ENCODE measurements at places on chromosomes 4 and X.

DNA sequence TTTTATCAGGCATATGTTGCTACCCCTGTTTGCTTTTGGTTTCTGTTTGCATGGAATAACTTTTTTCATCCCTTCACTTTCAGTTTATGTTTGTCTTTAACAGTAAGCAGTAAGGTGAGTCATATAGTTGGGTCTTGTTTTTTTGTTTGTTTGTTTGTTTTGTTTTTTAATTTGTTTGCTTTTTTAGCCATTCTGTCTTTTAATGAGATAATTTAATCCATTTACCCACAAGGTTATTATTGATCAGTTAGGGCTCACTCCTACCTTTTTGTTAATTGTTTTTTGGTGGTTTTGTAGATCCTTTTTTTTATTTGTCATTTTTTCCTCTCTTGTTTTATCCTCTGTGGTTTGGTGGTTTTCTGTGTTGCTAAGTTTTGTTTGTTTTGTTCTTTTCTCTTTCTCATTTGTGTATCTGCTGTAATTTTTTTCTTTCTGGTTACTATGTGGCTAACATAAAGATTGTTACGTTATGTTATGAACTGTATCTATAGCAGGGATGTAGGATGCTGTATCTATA is 379.5 kb upstream of the MAD2L1 start:
- peak overlapping the region; percentile 7 for H3K4me3 ChIP-seq
- H3K27me3 ChIP-seq: no peaks in the 10 kb centered on the region
- DNase-seq: no peak
- H3K4me1 ChIP-seq: no peaks in the 10 kb centered on the region

DNA sequence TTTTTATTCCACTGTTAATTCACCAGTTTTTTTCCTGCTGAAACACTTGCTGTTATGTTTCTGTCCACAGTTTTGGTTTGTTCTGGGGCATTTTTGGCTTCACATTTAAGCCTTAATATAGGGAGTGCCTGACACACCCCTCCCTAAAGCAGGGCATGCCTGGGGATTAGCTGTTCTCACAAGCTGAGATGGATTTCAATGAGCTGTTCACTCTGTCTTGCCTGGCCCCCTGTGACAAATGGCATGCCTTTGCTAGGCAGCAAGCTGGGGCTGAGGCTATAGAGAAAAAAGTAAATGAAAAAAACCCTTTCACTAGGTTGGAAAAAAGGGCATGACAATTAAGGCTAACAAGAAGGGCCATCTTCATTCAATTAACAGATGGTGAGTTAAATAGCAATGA is 22.4 kb downstream of the LPAR4 start:
- no peaks in the 10 kb centered on the region for H3K36me3 ChIP-seq
- peaks cover 5% of the 10 kb centered on the region for H3K27me3 ChIP-seq
- H3K4me1 ChIP-seq: no peaks in the 10 kb centered on the region
- H3K4me3 ChIP-seq: no peak overlapping the region
- DNase-seq: no peak

- no peaks in the 10 kb centered on the region for H3K36me3 ChIP-seq
- H3K27ac ChIP-seq: no peak overlapping the region
- no peaks in the 10 kb centered on the region for H3K27me3 ChIP-seq
- DNase-seq: no peak
Observed at GRCh38 chr4:55517526-55518229, 29.0 kb downstream of the CLOCK start.

- no peak overlapping the region for H3K4me3 ChIP-seq
- no peaks in the 10 kb centered on the region for H3K4me1 ChIP-seq
- H3K27ac ChIP-seq: no peak overlapping the region
- H3K27me3 ChIP-seq: no peaks in the 10 kb centered on the region
- no peak for DNase-seq
Observed at GRCh38 chr4:87716371-87717265, 66.5 kb downstream of the DMP1 start.

DNA sequence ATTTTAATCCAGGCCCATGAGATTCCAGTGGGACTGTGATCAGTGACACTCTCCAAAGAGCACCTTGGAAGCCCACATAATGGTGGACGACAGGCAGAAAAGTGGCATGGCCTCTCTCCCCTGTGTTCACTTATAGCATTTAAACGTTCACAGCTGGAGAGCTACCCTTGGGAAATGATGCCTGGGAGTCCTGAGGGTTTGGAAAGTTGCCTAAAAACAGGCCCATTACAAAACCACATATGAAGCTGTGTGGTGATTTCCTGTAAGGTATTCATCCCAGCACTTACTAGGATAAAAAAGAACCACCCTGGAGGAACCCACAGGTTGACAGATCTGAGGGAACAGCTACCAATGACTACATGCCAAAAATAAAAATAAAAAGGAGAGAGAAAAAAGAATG is 193.2 kb downstream of the RASL11B start:
- no peak overlapping the region for H3K4me3 ChIP-seq
- no peak for DNase-seq
- peaks cover 6% of the 10 kb centered on the region for H3K36me3 ChIP-seq
- H3K27me3 ChIP-seq: no peaks in the 10 kb centered on the region
- H3K4me1 ChIP-seq: peaks cover 2% of the 10 kb centered on the region

- DNase-seq: no peak
- H3K27me3 ChIP-seq: peaks cover 17% of the 10 kb centered on the region
- H3K27ac ChIP-seq: no peak overlapping the region
Observed at GRCh38 chrX:50712777-50713176, 101.2 kb downstream of the SHROOM4 start.

DNA sequence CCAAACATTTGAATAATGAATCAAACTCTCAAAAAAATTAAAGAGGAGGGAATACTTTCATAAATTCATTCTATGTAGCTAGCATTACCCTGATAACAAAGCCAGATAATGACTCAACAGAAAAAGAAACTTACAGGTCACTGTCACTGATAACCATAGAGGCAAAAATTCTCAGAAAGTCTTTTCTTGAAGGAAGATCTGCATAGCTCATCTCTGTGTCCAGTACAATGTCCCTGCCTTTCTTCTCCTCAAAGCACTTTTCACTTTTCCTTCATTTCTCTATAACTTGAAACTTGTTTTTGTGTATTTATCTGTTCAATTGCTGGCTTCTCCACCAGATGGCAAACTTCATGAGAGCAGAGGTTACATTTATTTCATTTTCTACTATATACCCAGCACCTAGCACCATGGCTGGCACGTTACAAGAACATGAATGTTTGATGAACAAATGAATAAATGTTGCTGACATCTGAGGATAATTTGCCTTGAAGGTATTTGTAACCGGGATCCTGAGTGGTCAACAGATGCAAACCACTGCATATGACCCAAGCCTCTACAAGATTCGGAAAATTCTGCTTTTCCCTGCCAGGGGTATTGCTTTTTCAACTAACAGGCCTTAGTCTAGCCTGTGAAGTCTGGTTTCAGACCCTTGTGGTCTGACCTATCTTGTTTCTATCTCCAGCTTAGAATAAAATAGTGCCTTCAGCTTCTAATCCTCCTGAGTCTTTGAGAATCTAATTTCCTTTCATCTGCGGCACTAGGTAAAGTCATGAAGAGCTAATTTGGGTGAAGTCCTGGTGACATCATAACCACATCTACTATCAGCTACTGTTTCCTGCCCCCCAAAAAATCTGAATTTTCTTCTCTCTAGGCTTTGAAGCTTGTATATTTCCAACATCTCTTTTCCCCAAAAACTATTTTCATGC is 52.5 kb upstream of the ANTXR2 start:
- peak overlapping the region; percentile 71 for H3K4me3 ChIP-seq
- peak overlapping the region; percentile 80 for H3K27ac ChIP-seq
- DNase-seq: no peak

GRCh38 chr4:20273793-20274192 is 22.1 kb downstream of the SLIT2 start:
- H3K36me3 ChIP-seq: no peaks in the 10 kb centered on the region
- no peak overlapping the region for H3K4me3 ChIP-seq
- no peaks in the 10 kb centered on the region for H3K4me1 ChIP-seq
- DNase-seq: no peak
- H3K27ac ChIP-seq: no peak overlapping the region

- H3K27ac ChIP-seq: no peak overlapping the region
- no peaks in the 10 kb centered on the region for H3K27me3 ChIP-seq
- no peaks in the 10 kb centered on the region for H3K4me1 ChIP-seq
- H3K36me3 ChIP-seq: no peaks in the 10 kb centered on the region
- no peak for DNase-seq
Observed at GRCh38 chr4:179582164-179582905, 2140.1 kb upstream of the AGA start.

DNA sequence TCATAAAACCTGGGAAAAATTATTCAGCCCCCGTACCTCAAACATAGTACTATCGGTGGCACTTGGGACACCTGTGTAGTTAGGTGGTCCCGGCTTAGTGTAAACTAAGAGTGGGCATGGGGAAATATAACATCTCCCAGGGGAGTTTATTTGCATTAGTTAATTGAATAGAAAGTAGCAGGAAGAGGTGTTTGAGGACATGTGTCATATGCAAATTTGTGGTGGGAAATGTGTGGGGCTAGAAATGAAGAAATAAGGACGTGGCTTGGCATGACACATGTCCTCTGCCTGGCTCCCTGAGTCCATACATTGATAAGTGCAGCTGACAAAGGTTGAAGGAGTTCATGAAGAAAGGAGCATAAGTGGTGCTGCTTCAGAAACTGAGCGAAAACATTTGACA is 483.6 kb downstream of the SH2D1A start:
- peaks cover 14% of the 10 kb centered on the region for H3K4me1 ChIP-seq
- no peak for DNase-seq
- no peaks in the 10 kb centered on the region for H3K27me3 ChIP-seq
- H3K4me3 ChIP-seq: peak overlapping the region; percentile 56
- peak overlapping the region; percentile 82 for H3K27ac ChIP-seq
- H3K36me3 ChIP-seq: no peaks in the 10 kb centered on the region

GRCh38 chr4:159506801-159507517 is 404.1 kb downstream of the RAPGEF2 start:
- no peak for DNase-seq
- H3K4me3 ChIP-seq: no peak overlapping the region
- peaks cover 12% of the 10 kb centered on the region for H3K27me3 ChIP-seq
- no peaks in the 10 kb centered on the region for H3K4me1 ChIP-seq
- no peaks in the 10 kb centered on the region for H3K36me3 ChIP-seq
- H3K27ac ChIP-seq: no peak overlapping the region

- H3K4me3 ChIP-seq: no peak overlapping the region
- peaks cover 21% of the 10 kb centered on the region for H3K27me3 ChIP-seq
- no peak for DNase-seq
- no peaks in the 10 kb centered on the region for H3K36me3 ChIP-seq
Observed at GRCh38 chrX:55640854-55641253, 17.7 kb downstream of the FOXR2 start.

DNA sequence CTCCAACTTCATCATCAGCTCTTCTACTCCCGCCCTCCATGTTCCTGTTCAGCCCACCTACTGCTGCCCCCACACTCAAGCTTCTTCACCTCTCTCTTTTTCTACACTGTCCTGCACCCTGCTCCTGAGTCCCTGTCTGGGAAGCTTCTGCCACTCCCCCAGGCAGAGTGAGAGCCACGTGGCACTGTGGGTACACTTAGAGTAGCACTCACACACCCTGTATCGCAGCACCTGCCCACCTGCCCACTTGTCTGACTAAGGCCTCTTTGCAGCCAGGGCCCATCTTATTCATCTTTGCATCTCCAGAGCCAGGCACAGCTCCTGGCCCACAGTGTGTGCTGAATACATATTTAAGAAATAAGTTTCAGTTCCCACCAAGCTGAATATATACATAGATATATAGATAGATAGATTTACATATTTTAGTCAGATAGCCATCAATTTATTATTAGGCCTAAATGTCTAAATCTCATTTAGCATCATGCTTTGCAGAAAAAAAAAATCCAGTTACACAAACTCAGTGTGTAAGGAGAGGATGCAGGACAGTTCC is 24.9 kb downstream of the CCDC149 start:
- no peak overlapping the region for H3K27ac ChIP-seq
- no peak for DNase-seq
- H3K4me1 ChIP-seq: no peaks in the 10 kb centered on the region
- no peaks in the 10 kb centered on the region for H3K36me3 ChIP-seq
- peaks cover 10% of the 10 kb centered on the region for H3K27me3 ChIP-seq

GRCh38 chr4:8860096-8860891 is 11.3 kb downstream of the HMX1 start:
- DNase-seq: no peak
- peaks cover 6% of the 10 kb centered on the region for H3K36me3 ChIP-seq
- H3K27ac ChIP-seq: no peak overlapping the region
- H3K4me3 ChIP-seq: no peak overlapping the region
- H3K27me3 ChIP-seq: peaks cover 33% of the 10 kb centered on the region

DNA sequence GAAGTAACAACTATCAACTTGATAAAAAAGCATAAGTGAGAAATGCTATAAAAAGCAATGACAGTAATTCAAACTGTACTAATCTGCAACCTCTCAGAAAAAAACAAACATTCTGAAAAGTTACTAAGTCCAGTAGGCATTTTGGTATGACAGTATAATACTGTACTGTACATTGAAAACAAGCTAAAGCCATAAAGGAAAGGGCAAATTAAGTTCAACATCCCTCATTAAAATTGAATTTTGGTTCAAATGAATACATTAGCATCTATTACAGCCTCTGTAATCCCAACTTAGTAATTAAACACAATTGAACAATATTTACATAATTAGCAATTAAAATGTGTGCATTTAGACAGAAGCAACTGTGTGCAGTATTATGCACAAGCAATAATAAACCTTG is 53.7 kb downstream of the C4orf46 start:
- no peaks in the 10 kb centered on the region for H3K4me1 ChIP-seq
- H3K4me3 ChIP-seq: no peak overlapping the region
- H3K27ac ChIP-seq: no peak overlapping the region
- H3K27me3 ChIP-seq: peaks cover 9% of the 10 kb centered on the region
- no peaks in the 10 kb centered on the region for H3K36me3 ChIP-seq
- DNase-seq: no peak

- peak; percentile 72 for DNase-seq
- H3K36me3 ChIP-seq: peaks cover 6% of the 10 kb centered on the region
- H3K4me1 ChIP-seq: peaks cover 16% of the 10 kb centered on the region
- peaks cover 14% of the 10 kb centered on the region for H3K27me3 ChIP-seq
Observed at GRCh38 chr4:87895964-87896621, 63.3 kb downstream of the MEPE start.

- DNase-seq: no peak
- H3K27ac ChIP-seq: no peak overlapping the region
Observed at GRCh38 chr4:1081689-1082040, 31.7 kb downstream of the RNF212 start.

DNA sequence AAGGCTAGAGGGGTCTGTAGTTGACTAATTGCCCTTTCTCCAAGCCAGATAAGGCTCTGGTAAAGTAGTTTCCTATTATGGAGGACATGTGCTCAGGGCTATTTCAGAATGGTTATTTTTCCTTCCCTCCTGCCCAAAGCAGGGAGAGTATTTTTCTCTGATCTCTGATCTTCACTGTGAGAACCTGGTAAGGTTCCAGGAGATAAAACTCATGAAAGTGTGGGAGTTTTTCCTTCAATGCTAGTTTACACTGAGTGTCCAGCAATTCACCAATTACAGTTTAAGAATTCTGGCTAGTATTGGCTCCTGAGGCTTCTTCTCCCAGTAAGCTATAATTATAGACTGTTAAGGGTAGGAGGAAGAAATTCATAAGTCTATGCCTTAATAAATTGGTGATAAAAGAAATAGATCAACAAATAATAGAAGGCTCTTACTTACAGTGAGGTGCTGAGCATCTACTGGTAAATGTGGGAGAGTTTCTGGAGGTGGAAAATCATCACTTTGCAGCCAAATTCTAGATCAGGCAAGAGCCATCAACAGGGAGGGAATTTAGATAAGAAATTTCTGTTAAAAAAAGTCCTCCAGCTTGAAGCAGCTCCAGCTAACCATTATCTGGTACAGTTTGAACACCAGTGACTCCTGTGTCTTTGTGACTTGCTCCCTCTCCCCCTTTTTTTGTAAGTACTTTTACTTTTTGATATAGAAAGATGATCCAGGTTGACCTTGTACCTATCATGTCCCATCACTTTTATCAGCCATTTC is 30.9 kb downstream of the CASP6 start:
- H3K4me3 ChIP-seq: no peak overlapping the region
- no peak for DNase-seq
- peaks cover 8% of the 10 kb centered on the region for H3K36me3 ChIP-seq
- H3K4me1 ChIP-seq: peaks cover 3% of the 10 kb centered on the region

All from natural killer cell treated with Interleukin-12 subunit alpha and Interleukin-12 subunit beta and Interleukin-15 and Interleukin-18, amount 100 ng/mL, for 72 hours (primary cell).